Activated T-cell treated with anti-CD3 and anti-CD28 coated beads, Interleukin-2, amount 50 U/mL, for 1 hour (primary cell): ENCODE measurements at places on chromosomes 16 and 17.

GRCh38 chr17:18250259-18250658 lies 8.3 kb downstream of the FLII start:
- DNase-seq = no peak

DNA sequence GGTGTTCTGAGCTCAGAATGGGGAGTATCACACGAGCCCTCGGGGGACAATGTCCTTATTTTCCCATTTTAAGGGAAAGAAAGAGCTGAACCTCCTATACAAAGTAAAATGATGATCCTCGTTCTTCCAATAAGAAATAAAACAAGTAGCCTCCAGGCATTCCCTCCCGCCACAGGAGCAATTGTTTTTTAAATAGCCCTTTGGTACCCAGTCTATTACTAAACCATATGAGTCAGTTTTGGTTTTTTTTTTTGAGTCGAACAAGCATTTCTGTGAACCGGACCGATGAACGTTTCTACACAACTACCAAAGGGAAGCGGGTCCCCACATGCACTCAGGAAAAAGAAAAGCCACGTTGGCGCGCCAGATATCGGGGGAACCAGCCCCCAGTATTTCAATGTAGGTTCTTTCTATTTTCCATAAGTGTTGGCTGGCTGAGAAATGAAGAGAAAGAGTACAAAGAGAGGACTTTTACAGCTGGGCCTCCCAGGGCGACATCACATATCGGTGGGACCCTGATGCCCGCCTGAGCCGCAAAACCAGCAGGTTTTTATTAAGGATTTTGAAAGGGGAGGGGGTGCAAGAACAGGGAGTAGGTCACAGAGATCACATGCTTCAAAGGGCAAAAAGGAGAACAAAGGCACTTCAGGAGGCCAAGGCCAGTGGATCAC lies 3.8 kb upstream of the DCXR start:
- DNase-seq = no peak

DNA sequence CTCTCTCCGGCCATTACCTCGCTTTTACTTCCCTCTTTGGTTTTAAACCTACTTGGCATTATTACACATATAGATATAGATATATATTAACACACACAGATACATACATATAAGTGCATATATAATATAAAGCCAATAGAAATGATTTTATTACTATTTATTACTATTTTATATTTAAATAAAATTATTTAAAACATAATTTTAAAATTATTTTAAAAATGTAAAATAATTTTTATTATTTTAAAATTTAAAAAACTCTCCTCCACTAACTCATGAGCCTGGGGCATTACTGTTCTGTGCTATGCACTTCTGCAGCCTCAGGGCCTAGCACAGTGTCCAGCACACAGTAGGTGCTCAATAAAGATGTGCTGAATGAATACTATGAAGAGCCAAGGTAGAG lies 200.9 kb downstream of the SLC39A11 start:
- no peak for DNase-seq

DNA sequence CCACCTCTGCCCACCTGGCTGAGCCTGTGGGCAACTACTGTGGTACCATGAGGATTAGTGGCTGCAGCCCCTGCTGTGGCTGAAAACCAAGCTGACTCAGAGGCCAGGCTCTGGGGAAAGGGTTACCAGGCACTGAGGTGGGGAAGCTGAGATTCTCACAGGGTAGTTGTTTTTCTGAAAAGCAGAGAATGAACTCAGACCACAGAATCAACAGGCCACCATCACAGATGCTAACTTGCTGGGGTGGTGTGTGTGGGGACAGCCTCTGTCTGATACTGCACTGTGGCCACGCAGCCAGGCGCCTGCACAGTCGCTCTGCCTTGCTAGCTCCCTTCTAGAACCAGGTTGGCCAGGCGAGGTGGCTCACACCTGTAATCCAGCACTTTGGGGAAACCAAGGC lies 28.8 kb downstream of the NPLOC4 start:
- no peak for DNase-seq

DNA sequence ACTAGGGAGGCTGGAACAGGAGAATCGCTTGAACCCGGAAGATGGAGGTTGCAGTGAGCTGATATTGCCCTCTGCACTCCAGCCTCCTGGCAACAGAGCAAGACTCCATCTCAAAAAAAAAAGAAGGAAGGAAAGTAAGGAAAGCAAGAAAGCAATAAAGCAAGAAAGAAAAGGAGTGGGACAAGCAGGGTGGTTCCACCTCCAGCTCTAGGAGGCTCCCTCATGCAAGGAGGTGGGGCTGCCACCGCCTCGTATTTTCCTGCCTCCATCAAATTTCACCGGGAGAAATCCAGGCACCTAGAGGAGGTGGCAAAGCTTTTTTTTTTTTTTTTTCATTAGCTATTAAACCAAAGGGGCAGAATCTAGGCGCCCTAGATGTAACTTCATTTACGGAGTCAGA lies 1.0 kb downstream of the CYB561 start:
- no peak for DNase-seq

DNA sequence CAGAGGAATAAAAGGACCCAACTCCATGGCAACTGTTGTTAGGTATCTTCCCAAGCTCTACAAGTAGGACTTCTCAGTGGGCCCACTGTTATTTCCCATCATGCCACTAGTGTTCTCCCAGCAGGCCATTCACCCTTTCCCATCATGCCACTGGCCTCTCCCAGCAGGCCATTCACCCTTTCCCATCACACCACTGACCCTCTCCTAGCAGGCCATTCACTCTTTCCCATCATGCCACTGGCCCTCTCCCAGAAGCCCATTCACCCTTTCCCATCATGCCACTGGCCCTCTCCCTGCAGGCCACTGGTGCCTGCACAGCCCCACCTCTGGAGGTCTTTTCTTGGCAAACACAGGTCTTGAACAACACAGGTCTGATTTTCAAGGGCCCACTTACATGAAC lies 36.3 kb downstream of the IFT140 start:
- no peak for DNase-seq

GRCh38 chr16:25037221-25037620 lies 22.1 kb upstream of the ARHGAP17 start:
- DNase-seq = no peak

- DNase-seq = no peak
Observed at GRCh38 chr17:79064026-79064425, 10.6 kb upstream of the ENGASE start.

- DNase-seq = no peak
Observed at GRCh38 chr17:76017481-76018339, 9.4 kb downstream of the EVPL start.

DNA sequence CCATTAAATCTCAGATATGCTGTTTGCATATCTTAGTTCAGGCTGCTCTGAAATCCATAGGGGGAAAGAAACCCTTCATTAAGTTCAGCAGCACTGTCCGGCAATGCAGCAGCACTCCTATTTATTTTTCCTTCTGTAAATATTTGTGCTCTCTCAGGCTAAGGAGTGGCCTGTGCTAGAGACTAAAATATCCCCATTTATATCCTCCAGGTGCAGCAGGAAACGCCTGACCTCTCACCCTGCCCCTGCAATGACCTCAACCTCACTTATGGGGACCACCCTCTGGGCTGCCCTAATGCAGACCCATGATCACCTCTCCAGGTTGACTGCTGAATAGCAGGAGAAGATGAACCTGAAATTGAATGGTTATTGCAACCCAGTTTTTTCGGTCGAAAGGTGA lies 165.0 kb upstream of the ELAC2 start:
- DNase-seq = no peak

DNA sequence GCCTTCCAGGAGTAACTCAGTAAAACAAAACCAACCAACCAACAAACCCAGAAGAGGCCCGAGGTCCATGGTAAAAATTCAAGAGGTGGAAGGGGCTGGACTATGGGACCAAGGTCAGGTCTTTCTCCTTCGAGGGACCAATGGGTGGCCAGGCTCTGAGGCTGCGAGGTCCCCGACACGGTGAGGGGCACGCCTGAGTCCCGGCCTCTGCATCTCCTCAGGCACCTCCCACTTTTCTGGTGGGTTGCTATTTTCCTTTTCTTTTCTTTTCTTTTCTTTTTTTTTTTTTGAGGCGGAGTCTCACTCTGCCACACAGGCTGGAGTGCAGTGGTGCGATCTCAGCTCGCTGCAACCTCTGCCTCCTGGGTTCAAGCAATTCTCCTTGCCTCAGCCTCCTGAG lies 18.0 kb downstream of the CD7 start:
- peak; percentile 63 for DNase-seq

- no peak for DNase-seq
Observed at GRCh38 chr16:57084996-57085395, 7.4 kb upstream of the CPNE2 start.

- DNase-seq = no peak
Observed at GRCh38 chr16:50389900-50390299, 21.1 kb upstream of the BRD7 start.

DNA sequence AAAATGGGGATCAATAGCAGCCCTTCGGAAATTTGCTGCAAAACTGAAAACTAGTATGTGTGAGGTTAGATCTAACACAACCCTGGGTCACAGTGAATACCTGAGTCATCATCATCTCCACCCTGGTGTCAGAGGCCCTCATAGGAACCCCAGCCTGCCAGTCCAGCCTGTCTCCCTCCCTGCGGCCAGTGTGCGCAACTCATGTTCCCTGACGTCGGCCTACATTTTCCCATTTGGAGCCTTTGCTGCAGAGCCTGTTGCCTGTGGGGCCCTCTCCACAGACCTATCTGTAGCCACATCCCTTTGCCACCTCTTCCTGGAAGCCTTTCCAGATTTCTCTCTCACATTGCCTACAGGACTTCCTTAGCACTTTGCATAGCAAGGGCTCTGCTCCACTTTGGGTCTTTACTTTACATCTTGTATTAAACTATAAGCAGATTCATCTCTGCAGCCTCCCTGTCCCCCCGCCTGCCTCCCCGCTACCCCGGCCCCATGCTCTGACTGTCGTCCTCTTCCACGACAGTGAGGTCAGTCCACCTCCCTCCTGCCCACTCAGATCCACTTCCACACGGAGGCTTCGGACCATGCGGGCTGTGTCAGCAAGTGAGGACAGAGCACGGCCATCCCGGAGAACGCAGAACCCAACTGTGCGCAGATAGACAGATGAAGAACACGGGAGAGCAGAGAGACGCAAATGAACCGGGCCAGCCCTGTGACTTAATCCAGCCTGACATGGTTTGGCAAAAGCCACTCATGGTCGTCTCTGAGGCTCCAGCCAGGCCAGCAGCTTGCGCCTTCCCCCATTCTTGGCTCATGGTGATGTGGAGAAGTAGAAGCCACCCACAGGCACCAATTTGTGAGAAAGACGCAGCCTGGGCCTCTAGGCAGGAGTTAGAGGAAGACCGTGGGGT lies 31.0 kb downstream of the NGFR start:
- peak; percentile 4 for DNase-seq

GRCh38 chr16:19935694-19936093 lies 51.0 kb upstream of the GPRC5B start:
- no peak for DNase-seq

DNA sequence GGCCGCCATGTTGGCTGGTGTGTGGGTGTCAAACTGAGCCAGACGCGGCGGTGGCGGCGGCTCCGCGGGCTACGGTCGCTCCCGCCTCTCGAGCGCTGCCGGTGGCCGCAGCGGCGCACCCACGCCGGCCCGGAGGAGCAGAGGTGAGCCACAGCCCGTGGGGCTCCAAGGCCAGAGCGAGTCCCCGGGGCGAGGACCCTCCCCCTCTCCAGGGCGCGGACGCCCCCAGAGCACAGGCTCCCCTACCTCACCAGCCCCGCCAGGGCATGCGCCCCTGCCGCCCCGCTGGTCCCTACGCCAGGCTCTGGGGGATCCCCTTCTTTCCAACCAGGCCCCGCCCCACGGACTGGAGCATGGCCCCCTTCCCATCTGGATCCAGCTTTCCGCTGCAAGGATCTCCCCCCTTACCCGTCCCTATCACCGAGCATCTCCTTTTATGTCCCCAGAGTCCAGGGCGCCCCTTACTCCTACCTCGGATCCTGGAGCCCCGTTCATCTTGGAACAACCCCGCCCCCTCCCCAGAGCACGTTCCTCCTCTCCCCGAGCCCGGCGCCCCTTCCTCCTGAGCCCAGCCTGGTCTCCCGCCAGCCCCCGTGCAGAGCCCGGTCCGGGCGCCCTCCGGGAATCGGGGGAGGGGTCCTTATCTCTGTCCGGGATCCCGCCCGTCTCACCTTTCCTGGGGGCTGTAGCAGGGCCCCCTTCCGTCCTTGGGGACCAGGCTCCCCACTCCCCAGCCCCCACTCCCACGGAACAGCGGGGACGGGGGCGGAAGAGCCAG lies 412 bp downstream of the EPN2 start:
- no peak for DNase-seq

GRCh38 chr16:68128577-68129305 lies 43.6 kb downstream of the NFATC3 start:
- no peak for DNase-seq

- DNase-seq = no peak
Observed at GRCh38 chr17:63378411-63379375, 67.4 kb downstream of the CYB561 start.

DNA sequence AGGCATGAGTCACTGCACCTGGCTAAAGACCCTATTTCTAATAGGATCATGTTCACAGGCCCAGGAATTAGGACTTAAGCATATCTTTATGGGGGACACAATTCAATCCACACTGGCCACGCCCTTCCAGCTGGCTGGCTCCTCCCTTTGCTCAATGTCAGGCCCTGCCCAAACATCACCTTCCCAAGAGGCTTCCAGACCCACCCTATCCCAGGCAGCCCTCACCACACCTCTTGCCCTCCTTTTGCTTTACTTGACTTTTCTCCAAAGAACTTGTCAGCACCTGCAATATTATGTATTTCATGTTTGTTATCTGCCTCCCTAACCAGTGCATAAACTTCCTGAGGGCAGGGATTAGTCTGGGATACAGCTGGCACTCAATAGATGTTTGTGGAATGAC lies 109.6 kb upstream of the CDH5 start:
- DNase-seq = no peak

- peak; percentile 60 for DNase-seq
Observed at GRCh38 chr17:1229349-1229899, 40.8 kb upstream of the BHLHA9 start.

GRCh38 chr17:57115916-57116315 lies 30.9 kb downstream of the AKAP1 start:
- DNase-seq = no peak

DNA sequence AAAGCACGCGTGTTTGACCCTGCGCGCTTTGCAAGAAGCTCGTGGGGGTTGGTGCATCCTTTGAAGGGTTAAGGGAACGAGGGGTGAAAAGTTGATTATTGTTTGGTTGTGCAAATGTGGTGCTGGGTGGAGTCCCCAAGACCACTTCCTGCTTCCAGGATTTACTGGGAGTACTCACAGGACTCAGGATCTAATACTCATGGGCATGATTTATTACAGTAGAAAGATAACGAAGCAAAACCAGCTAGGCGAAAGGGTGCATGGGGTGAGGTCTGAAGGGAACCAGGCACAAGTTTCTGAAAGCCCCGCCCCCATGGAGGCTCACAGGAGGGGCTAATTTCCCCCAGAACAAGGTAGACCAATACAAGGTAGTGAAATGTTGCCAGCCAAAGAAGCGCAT lies 58.8 kb downstream of the RPTOR start:
- DNase-seq = no peak
